ENCODE measurements at places on chromosomes 2 and 18. TPM values are rescaled to one million over a fixed set of nuclear protein-coding genes. Genes with fewer than 3 reads are reported as not detected.
A peak's percentile ranks its signal among the peaks of the same experiment; 100 is the strongest.

GALNT13 gene
- not detected for total RNA-seq

TTN gene
- total RNA-seq: 2.3 TPM

KLHL30 gene
- total RNA-seq: not detected

FBXO15 gene
- total RNA-seq: 1.1 TPM

IL1R2 gene
- 0.88 TPM for total RNA-seq

RFX8 gene
- 1.7 TPM for total RNA-seq

TUBB8B gene
- total RNA-seq: not detected

ABCG8 gene
- total RNA-seq: not detected

ITPRIPL1 gene
- total RNA-seq: 46.3 TPM

CPO gene
- total RNA-seq: not detected

MC2R gene
- not detected for total RNA-seq

HOXD12 gene
- total RNA-seq: not detected

CD28 gene
- total RNA-seq: 194 TPM

OTX1 gene
- 0.08 TPM for total RNA-seq

RAD51AP2 gene
- total RNA-seq: not detected

ERICH2 gene
- total RNA-seq: not detected

SH3RF3 gene
- 0.23 TPM for total RNA-seq

HOXD10 gene
- total RNA-seq: not detected

GRCh38 chr2:73043929-73044832, 27.3 kb downstream of the SFXN5 start:
- DNase-seq: no peak

- no peak for DNase-seq
These were observed 455.9 kb downstream of the RNF144A start for GRCh38 chr2:7373156-7373555.

DNA sequence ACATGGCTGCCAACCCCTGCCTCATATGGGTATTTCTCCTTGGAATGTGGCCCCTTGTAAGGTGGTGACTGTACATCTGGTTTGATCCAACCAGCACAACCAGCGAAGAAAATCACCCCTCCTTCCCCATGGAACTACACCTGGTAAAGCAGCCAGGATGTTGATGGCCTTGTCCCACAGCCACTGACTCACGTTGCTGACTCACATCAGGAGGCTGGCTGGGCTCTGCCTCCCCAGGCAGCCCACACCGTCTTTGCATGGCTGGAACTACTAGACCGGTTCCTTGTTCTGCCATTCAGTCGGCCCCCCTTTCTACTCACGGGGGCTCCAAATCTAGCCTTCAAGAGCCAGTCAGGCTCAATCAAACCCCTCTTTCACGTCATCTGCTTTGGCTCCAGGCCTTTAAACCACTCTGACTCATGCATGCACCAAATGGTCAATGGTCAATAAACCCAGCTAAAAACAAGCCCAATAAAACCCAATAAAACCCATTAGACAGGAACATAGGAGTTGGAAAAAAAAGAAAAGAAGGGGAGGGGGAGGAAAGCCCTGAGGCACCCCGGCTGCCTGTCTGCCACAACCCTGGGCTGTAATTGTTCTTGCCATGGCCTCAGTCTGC, 114.8 kb downstream of the PLB1 start:
- peak; percentile 68 for DNase-seq

DNA sequence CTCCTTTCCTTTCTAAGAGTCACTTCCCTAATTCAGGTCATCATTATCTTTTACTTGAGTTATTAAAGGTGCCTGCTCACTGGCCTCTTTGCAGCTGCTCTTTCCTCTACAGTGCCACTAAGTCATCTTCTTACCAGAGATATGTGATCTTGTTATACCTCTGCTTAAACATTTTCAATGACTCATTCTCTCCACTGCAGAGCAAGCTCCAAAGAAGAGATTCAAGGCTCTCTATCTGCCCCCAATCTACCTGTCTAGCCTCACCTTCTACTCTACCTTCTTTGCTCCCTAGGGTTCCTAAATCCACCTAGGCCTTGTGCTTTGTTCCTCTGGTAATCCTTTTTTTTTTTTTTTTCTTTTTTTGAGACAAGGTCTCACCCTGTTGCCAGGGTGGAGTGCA, 3.1 kb downstream of the ARHGEF33 start:
- no peak for DNase-seq

GRCh38 chr2:139885921-139886498, 1105.8 kb upstream of the NXPH2 start:
- no peak for DNase-seq

DNA sequence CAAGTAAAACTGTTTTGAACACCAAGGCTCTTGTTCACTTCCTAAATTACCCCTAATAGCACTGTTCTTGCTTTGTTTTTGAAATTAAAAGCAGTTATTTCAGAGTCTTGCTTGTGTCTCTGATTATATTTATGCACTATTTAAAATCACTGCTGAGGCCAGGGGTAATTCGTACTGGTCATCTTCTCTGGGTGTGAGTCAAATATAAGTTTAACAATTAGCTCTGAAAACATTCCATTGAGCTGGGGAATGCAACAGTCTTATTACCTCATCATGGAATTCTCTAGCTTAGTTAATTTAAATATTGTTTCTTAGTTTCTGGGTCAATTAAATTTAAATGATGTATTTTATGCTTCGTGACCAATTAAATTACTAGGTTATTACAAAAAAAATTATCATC, 135.0 kb downstream of the MEIS1 start:
- DNase-seq: no peak

- DNase-seq: no peak
These were observed 45.3 kb downstream of the RTTN start for GRCh38 chr18:70160073-70160678.

DNA sequence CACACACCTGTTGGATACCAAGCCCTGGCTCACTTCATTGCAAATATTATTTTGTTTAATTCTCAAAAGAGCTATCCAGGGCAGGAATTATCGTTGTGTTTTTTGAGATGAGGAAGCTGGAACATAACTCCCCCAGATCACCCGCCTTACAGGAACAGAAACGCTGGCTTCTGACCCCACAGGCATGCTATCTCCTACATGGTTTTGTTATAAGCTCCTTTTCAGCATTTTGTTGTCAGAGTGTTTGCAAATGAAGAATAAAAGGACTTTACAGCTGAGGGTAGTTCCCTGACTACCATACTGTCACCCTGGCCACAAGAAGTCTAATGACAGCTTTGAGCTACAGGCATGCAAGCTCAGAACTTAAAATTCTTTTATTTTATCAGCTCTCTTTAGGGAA, 62.0 kb upstream of the MRPS9 start:
- no peak for DNase-seq

GRCh38 chr18:75554176-75554575, 126.7 kb upstream of the SMIM21 start:
- DNase-seq: no peak

DNA sequence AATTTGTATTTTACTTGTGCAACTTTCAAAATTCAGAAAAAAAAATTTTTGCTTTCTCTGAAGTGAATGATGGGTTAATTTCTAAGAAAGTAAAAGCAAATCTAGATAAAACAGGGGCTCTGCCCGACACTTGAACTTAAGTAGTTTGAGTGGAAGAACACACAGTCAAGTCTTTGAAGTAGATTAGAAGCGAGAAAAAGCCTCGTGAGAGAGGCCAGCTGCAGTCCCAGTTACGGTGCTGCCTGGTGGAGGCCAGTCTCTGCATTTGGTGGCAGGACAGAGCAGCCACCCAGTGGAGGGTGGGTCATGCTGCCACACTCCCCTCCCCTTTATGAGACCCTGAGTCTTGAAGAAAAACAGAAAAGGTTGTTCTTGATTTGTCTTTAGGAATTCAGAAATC, 81.8 kb downstream of the INPP5D start:
- no peak for DNase-seq

- DNase-seq: no peak
These were observed 11.4 kb downstream of the PLEKHA3 start for GRCh38 chr2:178491612-178492011.

DNA sequence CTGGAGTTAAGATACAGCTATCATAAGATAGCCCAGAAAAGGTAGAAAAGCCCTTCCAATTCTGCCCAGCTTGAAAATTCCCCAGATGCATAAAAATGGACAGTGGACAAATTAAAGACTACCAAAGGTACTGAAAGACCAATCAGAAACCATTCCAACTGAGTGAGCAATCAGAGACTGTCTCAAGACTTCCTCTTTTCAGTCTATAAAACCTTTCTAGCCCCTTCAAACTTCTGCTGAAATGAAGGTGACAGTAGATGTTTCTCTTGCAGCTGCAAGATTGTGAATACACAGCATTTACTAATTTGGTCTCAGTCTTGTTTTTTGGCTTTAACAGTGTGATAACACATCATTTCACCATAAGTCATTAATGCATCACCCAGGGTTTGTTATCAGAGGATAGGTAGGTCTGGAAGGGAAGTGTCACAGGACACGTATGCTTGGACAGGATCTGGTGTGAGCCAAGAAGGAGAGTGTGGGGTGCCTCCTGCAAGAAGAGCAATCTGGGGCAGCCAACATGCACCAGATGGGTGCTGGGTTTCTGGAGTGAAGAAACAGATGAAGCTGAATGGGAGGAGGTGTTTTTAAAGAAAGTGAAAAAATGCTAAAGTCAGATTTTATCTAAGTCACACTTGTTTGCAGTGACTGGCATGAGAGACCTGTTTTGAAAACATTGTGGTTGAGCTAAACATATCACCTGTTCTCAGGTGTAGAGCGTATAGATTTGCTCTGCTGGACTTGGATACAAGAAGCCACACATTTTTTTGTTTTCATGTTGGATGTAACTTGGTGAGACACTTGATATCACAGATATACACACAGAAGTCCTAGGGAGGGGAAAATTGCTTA, 75.3 kb upstream of the DDX18 start:
- DNase-seq: no peak

- DNase-seq: no peak
These were observed 211.9 kb upstream of the SMIM21 start for GRCh38 chr18:75639472-75639831.

DNA sequence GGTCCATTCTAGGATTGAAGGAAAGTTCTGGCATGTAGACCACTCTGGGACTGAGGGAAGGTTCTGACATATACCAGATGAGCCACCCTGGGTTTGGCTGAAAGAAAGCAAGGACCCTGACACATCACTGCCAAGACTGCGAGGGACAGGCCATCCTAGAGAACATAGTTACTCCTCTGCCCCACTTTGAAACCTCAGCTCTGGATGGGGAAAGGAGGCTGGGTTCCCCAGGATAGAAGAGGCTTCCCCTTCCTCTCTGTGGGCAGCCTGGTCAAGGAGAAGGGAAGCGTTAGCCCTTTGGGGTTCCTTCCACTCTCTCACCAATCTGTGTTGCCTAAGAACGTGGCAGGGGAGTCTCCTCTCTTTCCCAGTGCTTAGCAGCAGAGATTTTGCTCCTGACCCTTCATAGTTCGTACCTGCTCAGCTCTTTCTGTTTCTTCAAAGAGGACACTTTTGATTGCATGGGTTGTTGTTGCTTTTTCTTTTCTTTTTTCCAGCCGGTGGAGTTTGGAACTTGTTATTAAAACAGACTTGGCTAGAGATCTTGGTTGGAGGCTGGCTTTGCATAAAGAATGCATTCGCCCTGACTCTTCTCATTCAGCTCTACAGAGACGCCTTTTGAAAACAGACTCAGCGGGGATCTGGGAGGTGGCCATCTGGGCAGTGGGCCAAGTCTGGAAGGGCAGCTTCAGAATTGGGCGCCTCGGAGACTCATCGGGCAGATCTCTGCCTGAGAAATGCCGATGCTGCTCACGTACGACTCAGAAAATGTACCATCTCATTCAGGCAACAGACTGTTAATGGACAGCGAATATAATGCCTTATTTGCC, 166.1 kb downstream of the CLIP4 start:
- DNase-seq: no peak

DNA sequence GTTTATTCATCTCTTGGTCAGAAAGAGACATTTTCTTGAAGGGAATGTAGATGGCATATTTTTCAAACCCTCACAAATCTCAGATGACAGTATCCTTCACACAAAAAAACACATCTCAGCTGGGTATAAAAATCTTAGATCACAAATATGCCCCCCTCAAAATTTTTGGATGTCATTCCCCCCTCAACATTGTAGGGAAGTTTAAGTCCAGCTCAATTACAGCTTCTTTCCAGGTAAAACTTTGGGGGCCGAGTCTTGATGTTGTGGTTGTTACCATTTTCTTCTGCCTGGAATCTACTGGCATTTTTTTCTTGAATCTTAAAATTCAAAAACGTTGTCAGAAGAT, 46.1 kb downstream of the HDAC4 start:
- no peak for DNase-seq

GRCh38 chr2:129379411-129379810, 600.1 kb upstream of the RAB6C start:
- no peak for DNase-seq

DNA sequence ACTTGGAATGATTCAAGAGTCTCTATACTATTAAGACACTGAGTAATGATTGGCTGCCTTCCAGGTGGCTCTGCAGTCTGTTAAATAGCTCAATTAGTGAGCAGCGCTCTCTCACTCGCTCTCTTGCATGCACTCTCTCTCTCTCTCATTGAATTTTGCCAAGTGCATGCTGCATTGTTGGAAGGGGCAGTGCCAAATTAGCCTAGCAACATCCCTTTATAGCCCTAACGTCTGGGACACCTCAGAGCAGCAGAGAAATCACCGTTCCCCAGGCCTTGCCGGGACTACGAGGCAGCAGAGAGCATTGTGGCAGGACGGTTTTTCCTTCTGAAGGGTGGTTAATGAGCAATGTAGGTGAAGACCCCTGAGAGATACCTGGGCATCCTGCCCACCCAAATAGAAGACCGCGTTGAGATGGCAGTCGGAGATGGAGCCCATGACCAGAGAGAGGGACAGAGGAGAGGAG, 447.6 kb upstream of the POU3F3 start:
- DNase-seq: no peak

- no peak for DNase-seq
These were observed 91.8 kb upstream of the THUMPD2 start for GRCh38 chr2:39870871-39871270.

GRCh38 chr2:226427538-226428307, 371.9 kb downstream of the IRS1 start:
- no peak for DNase-seq

GRCh38 chr2:117409443-117409842, 405.0 kb upstream of the DDX18 start:
- no peak for DNase-seq

GRCh38 chr2:32591669-32592463, 36.0 kb upstream of the TTC27 start:
- no peak for DNase-seq

- no peak for DNase-seq
These were observed 891.9 kb upstream of the LRRTM1 start for GRCh38 chr2:81196383-81196851.

- DNase-seq: no peak
These were observed 262.5 kb upstream of the RAB6C start for GRCh38 chr2:129716781-129717559.

- DNase-seq: no peak
These were observed 68.8 kb upstream of the SERTAD2 start for GRCh38 chr2:64722291-64723044.
